Effector CD4-positive, alpha-beta T cell (primary cell): ENCODE measurements at places on chromosomes 13 and 19.

DNA sequence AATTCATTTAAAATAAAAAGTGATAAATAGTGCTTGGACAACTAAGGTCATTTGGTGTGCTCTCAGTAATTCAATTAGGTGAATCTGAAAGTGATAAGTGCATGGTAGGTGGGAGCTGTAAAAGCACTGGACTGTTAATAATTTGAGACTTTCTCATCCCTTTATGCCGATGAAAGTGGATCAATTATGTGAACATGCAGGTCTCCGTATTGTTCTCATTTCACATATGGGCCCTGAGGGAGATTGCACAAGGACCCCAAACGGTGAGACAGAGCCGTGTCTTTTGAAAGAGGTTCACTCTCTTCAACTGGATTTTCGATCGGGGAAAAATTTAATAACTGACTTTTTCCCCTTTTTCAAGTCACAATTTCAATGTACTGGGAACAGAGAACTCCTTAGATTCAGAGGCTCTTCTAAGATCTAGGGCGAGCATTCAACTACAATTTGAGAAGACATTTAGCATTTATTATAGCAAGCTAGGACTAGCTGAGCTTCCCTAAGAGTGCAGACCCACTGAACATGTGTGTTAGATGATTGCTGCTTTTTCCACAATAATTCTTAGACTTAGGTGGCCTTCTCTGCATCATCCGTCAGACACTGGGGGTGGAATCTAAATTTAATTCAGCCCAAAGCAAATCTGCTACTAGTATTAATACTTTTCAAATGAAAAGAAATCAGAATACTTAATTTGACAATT is 347.6 kb downstream of the OXGR1 start:
- DNase-seq = no peak

DNA sequence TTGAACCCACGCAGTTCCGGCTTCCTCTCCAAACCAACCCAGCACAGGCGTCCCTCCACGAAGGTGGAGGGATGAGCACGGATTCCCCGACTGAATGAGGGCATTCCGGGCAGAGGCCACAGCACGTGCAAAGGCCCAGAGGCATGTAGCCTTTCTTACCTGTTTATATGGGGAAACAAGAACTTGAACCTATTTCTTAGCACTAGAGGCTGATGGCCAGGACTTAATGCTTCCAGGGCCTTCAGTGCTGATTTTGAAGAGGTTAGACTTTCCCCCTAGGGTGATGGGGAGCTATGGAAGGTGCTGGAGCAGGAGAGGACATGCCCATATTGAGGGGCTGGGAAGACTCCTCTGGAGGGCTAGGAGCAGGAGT is 2.0 kb downstream of the MAST3 start:
- DNase-seq = no peak

DNA sequence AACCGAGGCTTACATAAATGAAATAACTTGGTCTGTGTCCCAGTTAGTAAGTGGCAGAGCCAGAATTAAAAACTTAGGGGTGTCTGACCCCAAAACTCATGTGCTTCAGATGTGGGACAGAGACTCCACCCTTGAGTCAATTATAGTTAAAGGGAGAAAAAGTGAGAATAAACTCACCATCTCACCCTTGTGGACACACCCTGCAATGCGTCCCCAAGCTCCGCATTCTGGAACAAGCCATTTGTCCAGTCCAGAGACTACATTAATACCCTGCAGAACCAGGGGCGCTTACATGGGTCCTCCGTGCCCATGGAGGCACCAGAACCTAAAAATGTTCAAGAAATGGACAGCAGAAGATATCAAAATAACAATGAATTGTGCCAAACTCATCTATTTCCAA is 207.0 kb upstream of the ZNF507 start:
- no peak for DNase-seq

GRCh38 chr19:18899624-18900560 is 3.9 kb upstream of the CERS1 start:
- no peak for DNase-seq

DNA sequence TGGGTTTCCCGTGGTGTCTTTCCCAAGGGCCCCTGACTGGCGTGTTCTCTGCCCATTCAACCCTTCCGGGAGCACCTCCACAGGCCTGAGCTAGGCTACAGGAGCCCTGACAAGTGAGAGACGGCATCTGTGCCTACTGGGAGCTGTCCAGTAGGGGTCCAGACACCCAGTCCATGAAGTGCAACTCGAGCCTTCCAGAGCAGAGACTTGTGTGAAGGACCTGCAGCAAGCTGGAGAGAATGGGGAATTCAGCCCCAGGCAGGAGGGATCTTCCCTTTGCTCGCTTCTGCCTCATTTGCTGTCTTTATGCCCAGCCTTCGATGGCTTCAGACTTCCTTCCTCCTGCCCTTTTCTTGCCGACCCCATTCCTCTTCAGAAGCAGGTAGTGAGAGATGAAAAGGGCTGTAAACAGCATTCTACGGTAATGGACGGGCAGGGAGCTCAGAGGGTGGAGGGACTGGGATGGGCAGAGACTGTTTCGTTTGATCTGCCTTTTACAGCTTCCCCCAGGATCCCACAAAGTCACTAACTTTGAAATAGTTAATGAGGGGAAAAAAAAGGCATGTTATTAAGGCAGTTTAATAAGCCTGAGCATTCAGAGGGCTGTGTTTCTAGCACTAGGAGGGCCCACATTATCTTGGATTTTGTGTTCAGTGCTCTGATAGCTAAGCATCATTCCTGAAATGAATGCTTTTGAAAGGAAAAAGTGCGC is 327.6 kb downstream of the FGF9 start:
- no peak for DNase-seq

GRCh38 chr19:55877211-55877610 is 40.9 kb downstream of the NLRP4 start:
- no peak for DNase-seq

DNA sequence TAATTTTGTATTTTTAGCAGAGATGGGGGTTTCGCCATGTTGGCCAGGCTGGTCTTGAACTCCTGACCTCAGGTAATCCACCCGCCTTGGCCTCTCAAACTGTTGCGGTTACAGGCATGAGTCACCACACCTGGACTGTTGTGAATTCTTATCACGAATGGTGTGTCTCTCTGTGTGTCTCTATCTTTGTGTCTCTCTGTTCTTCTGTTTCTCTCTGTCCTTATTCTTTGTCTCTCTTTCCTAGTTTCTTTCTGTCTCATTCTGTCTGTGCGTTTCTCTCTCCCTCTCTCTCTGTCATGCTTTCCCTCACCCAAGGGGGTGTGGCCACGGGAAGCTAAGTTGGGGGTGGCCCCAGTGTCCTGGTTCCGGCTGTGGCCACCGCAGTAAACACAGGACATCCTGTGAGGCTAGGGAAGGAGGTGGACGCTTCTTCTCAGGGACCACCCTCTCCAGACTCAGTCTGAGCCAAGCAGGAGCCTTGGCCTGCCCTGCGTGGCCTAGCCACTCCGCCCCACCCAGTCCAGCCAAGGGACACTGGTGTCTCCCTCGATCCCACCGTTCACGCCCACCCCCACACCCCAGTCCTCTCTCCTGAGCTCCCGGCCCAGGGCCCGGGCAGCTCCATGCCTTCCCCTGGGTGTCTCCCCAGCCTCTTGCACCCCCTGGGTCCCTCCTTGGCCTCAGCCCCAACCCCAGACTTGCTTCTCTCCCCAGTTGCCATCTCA is 3.9 kb upstream of the PRX start:
- no peak for DNase-seq

GRCh38 chr19:7507884-7508283 is 8.0 kb upstream of the ZNF358 start:
- no peak for DNase-seq
